ENCODE measurements at places on chromosomes 16 and 17.

DNA sequence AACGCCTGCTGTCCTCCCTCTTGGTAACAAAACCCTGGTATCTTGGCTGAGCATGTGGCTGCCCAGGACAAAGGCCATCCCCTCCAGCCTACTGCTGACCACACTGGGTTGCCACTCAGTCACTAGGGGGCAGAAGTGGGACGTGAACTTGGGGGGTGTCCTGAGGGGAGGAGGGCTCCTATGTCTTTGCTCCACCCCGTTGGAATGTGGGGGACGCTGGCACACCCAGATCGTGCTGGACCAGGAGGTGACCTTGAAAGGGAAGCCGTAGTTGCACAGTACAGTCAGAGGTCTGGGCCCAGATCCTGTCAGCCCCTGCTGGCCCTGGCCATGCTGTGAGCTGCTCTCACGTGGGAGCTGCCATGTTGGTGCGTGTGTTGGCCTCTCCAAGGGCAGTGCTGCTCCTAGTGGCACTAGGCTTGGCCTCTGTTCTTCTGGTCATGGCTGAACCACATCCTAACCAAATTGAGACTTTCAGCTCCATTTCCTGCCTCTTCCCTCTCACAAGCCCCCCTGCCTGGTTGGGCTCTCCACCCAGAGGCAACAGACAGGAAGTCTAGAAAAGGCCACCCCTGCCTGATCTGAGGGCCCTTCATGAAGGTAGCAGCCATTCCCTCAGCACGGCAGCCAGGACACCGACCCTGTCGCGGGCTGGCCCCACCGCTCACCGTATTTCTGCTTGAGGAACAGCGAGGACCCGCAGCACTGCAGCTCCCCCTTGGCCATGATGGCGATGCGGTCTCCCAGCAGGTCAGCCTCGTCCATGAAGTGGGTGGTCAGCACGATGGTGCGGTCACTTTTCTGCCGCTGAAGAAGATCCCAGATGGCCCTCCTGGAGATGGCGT, 29.0 kb upstream of the RNPS1 start:
- peak; percentile 45 for DNase-seq

GRCh38 chr16:9058211-9058610, 33.2 kb upstream of the HAPSTR1 start:
- DNase-seq = no peak

DNA sequence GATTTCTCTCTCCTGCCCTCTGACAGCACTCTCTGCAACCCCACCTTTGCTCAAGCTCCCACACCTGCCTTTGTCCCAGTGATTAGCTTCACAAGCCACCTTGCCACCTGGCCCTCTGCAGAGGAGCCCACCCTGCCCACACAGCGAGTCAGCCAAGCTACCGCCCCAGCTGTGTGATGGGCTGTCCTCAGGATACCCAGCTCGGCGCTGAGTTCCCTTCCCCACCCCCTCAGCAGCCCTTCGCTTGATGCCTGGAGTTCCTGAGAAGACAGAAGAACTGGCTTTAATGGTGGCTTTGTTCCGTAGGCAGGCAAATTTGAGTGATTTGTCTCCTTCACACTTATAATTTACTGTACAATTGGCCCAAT, 266.4 kb downstream of the CBLN1 start:
- DNase-seq = no peak

DNA sequence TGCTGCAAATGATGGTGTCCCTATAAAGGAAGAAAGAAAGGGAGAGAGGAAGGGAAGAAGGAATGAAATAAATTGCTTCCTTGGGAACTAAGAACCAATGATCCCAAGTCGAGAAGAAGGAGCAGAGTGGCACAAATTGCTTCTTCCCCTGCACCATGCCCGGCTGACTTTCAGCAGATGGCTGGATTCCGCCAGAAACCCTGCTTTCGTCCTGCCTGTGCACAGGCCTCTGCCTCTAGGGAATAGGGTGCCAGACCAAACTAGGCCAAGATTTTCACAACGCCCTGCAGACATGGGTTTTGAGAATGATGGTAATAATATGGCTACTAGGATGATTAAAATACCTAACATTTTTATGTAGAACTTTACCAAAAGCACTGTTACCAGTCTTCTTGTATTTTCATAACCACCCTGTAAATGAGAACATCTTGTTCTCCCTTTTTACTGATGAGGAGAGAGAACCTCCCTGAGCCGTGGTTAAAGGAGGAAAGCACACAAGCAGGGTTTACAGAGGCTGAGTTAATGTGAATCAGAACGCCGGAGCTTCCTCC, 122.1 kb upstream of the HSBP1 start:
- DNase-seq = no peak

- DNase-seq = no peak
These were observed 30.3 kb upstream of the CORO6 start for GRCh38 chr17:29652976-29653375.

DNA sequence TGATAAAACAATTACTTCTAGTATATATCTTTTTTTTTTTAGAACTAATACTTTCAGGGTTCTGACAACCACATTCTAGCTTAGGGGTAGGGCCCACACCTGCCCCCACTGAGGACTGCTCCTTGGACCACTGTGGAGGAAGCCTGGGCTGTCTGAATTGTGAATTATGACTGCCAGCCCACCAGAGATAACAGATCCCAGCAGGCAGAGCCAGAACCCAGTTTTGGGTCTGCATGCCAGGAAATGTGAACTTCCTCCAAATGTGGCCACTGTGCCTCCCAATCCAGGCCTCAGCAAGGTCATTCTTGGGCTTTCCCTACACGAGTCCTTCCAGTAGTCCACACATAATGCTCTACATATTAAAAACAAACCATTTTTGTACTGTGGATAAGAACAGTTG, 15.9 kb downstream of the VEZF1 start:
- no peak for DNase-seq

GRCh38 chr17:47739150-47739549, 6.1 kb downstream of the TBX21 start:
- no peak for DNase-seq

DNA sequence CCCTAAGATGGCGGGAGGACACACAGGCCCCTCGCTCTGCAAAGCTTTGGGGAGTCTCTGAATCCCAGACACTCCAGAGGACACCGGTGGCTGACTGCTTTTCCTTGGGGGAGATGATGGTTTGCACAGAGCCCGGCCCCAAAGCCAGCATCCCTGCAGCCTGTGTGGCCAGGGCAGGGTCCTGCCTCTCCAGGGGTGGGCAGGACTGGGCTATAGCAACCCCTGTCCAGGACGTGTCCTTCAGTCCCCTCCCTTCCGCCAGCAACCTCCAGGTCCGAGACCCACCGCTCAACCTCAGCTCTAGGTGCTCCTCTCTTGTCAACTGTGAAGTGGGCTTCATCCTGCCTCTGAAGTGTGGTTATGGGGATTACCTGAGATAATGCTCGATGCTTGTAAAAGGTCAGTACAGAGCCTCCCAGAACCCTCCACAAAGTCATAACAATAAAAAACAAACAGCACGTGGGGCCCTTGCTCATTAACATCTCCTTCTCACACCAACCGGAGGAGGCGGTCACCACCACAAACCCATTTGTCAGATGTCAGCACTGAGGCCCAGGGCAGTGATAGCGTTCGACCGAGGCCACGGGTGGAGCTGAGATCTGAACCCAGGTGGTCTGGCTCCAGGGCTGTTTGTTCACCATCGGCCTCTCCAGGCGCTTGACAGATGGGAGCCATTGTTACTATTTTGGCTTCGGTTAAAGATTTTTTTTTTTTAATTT, 304.8 kb downstream of the IRF8 start:
- no peak for DNase-seq

DNA sequence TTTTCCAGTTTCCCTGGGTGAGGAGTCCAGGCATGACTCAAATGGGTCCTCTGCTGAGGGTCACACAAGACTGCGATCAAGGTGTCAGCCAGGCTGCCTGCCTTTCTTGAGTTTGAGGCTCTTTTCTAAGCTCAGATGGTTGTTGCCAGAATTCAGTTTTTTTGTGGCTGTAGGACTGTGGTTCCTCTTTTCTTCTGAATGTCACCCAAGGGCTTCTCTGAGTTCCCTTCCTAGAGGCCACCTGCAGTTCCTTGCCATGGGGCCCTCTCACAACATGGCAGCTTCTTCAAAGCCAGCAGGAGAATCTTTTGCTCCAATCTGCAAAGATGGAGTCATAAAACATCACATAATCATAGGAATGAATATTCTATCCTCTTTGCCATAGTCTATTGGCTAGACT, 17.5 kb downstream of the LIMD2 start:
- no peak for DNase-seq

DNA sequence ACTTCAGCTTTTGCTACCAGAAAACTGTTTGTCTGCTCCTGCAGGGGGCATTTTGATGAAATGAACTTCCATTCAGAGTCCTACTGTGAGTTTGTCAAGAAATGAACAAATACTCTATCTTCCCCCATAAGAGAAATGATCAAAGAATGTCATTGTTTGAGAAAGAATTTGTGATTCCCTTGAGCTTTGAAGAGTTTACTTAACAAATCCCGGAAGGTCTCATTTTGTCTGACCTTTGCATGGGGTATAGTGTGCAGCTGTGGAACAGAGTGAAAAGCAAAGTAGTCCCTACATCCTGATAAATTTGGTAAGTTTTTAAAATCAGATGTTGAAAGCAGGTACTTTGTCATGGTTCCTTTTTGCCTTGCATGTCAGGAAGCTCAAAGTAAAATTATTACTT, 178.0 kb downstream of the ABCC12 start:
- no peak for DNase-seq
